ENCODE measurements at places on chromosomes 4 and X.
A peak's percentile ranks its signal among the peaks of the same experiment; 100 is the strongest.

DNA sequence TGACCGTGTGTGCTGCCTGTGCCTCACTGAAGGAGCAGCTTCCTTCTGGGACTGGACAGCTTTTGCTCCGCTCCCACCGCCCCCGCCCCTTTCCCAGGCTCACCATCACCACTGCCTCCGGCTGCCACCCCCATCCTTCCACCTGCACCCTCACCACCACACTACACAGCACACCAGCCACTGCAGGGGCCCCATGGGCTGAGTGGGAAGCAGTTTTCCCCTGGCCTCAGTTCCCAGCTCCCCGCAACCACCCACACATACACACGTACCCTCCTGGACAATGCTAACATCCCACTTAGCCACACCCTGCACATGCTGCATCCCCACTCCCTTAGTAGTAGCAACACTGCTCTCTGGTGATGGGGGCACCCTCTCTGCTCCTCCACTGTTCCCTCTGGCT, 29.6 kb upstream of the COX18 start:
- no peak for DNase-seq

GRCh38 chrX:11097933-11098332, 13.2 kb upstream of the HCCS start:
- no peak for DNase-seq

DNA sequence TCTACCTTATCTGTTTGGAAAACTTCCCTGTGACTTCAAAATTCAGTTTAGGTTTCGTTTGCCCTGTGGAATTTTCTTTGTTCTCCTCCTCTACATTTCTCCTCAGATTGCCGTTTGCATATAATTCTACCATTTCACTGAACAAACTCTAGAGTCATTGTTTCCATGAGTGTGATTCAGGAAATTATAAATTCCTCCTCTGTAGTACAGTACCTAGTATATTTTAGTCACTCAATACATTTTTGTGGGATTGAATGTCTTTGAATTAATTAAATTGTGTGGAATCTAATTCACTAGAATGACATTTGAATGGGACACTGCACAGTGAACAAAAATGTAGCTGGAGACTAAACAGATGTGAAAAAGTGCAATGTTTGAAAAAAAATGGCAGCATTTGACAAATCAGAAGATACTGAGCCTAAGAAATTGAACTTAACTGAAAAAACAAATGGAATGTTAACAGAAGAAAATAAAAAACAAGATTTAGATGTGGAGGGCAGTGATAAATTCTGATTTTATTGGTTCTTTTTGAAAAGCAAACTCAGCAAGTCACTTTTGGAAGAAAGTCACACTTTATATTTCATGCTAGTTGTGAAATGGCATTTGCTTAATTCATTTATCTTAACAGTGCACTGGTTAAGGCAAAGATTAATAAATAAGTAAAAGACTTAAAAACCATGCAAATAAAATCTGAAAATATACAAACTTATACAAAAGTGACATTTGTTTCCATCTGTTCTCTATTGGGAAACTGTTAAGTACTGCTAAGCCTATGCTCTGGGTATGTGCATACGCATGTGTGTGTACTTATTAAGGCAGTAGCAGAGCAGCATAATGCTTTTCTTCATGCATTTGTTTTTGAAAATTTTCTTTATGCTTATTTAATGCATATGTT, 512.3 kb downstream of the FAT4 start:
- no peak for DNase-seq

DNA sequence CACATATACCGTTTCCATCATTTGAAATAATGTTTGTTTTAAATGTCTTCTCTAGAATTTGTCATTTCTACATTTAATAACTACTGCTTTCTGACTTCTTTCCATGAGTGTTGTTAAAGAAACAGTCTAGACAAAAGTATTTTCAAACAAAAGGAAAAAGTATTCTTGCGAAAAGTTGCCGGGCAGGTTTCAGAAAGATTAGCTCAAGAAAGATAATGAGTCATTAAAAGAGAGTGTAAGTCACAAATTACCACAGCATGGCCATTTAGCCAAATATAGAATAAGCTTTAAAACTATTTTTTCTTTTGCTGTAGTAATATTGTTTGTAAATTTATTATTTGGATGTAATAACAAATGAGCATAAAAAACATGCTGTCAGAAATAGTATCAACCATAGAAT, 493.0 kb downstream of the TLL1 start:
- no peak for DNase-seq

GRCh38 chr4:34009951-34010350, 2234.4 kb downstream of the ARAP2 start:
- no peak for DNase-seq

GRCh38 chrX:13085526-13085925, 41.1 kb upstream of the FAM9C start:
- peak; percentile 66 for DNase-seq

- DNase-seq = no peak
These were observed 271.4 kb downstream of the KLHL4 start for GRCh38 chrX:87788976-87789375.

DNA sequence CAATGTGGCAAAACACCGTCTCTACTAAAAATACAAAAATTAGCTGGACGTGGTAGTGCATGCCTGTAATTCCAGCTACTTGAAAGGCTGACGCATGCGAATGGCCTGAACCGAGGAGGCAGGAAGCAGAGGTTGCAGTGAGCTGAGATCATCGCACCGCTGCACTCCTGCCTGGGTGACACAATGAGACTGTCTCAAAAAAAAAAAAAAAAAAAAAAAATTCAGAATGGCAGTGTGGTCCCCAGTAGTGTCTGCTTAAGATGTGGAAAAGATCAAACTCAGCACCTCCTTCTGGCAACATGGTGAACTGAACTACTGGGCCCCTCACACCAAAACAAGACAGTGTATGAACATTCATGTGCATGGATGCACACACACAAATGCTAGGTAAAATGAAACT, 32.2 kb downstream of the SMS start:
- DNase-seq = peak; percentile 52

GRCh38 chr4:6802025-6802424, 19.5 kb downstream of the KIAA0232 start:
- no peak for DNase-seq

DNA sequence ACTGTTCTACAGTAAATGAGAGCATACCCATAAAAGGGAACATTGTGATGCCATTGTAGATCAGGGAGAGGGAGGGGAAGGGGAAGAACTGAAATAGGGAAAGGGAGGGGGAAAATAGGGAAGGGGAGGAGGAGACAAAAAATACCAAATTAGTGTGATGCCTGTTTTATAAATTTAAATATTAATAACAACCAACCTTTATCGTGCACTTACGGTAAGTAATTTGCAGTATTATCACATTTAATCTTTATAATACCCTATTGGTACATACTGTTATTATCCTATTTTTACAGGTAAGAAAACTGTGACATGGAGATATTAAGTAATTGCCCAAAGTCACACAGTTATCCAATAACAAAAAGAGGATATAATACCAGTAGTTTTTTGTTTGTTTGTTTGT, 41.5 kb upstream of the DDX53 start:
- no peak for DNase-seq

- DNase-seq = no peak
These were observed 14.0 kb upstream of the ARHGAP10 start for GRCh38 chr4:147717878-147718277.

DNA sequence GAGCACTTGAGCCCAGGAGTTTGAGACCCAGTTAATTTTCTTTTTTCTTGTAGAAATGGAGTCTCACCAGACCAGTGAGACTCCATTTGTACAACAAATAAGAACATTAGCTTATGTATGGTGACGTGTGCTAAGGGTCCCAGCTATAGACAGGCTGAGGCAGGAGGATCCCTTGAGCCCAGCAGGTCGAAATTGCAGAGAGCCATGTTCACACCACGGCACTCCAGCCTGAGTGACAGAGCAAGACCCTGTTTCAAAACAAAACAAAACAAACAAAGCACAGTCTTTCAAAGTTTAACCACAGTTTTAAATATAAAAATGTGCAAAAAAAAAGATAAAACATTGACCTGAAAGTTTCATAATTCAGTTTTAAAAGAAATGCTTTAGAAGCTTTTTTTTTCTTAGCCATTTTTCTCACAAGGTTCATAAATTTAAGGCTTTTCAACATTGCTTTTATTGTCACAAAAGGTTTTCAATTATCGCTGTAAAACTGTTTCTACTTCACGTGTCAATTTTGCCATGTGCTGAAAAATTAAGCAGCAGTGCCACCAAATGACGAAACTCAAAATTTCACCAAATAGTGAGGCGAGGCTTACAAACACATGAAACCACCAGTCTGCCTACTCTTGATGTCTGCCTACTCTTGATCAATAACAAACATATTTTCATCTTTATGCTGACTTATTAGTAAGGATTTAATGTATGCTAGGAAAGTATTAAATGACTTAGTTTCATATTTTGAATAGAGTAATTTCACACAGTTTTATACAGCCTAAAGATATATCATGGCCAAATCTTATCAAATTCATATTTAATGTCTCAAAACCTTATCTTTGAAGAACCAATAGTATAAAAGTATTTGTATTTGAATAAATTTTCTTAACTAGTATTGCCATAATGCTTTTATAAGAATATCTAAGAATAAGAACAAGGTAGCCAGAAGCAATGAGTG, 126.3 kb downstream of the NEK1 start:
- DNase-seq = peak; percentile 49

DNA sequence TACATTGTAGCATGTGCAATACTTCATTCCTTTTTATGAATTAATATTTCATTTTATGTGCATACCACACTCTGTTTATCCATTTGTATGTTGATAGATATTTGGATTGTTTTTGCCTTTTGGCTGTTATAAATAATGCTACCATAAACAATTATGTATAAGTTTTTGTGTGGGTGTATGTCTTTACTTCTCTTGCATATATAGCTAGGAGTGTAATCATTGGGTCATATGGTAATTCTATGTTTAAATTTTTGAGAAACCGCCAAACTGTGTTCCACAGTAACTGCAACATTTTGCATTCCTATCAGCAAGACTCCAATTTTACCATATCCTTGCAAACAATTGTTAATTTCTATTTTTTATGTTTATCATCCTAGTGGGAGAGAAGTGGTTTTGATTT, 3.1 kb upstream of the TCEAL5 start:
- DNase-seq = no peak
